Activated naive CD4-positive, alpha-beta T cell treated with anti-CD3 and anti-CD28 coated beads for 36 hours (primary cell): ENCODE measurements at places on chromosomes 12 and 14.

DNA sequence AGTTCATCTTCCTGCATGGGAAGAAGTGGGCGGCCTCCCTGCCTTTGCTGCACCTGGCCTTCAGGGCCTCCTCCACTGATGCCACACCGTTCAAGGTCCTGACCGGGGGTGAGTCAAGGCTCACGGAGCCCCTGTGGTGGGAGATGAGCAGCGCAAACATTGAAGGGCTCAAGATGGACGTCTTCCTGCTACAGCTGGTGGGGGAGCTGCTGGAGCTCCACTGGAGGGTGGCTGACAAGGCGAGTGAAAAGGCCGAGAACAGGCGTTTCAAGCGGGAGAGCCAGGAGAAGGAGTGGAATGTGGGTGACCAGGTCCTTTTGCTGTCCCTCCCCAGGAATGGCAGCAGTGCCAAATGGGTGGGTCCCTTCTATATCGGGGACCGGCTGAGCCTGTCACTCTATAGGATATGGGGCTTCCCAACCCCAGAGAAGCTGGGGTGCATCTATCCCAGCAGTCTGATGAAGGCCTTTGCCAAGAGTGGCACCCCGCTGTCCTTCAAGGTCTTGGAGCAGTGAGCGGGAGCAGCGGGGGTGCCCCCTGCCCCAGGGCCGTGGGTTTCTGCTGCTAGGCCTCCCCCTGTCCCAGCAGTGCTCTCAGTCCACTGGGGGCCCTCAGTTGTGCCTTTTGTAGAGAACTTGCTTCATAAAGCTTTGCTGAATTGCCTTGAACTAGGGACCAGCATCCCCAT, 12.4 kb downstream of the CBLN3 start:
- no peak for DNase-seq

GRCh38 chr12:44960423-44960822, 84.3 kb upstream of the NELL2 start:
- DNase-seq: no peak

- no peak for DNase-seq
Measured at GRCh38 chr14:24938593-24938992, 111.4 kb downstream of the STXBP6 start.

DNA sequence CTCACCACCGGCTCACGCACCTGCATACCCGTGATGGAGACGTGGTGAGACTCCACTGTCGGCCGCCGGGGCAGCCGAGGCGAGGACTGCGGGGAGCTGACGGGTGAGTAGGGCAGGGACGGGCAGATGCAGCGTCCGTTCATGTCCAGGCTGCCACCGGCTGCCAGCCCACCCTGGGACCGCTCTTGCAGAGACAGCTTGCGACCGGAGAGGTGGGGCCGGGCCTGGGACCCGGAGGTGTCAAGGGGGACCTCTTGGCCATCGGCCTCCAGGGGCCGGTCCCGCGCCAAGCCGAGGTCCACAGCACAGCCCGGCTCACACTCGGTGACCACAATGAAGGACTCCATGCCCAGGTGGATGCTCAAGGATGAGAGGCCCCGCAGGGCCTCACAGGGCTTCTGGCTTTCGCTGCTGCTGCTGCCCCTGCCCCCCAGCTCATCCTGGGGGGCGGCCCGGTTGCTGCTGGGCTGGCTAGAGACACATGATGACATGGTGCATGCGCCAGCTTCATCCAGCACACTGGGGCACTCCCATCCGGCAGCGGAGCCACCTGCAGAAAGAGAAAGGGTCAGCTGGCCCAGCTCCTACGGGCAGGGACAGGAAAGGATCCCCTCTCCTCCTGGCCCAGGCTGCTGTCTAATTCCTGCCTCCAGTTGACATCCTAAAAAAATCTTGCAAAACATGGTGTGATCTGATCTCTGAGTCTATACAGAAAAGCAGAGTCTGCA, 22.3 kb downstream of the CAMKK2 start:
- DNase-seq: no peak

DNA sequence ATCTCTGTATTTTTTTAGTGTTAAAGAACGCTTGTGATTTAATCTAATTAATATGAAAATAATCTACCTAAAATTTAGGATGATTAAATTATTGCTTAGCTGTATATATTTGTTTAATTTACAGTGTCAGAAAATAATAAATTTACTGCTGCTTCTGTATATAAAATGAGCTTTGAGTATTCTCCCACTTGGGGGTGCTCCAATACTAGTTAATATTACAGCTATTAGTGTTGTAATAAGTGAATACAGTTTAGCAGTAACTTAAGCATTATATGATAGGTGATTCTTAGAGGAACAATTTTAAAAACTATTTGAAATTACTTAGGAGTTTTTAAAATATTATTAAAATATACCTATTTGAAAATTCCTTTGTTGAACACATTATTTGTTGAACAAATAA, 62.2 kb downstream of the PAPOLA start:
- no peak for DNase-seq

GRCh38 chr12:124398578-124399227, 103.8 kb downstream of the RFLNA start:
- DNase-seq: no peak

GRCh38 chr12:62523619-62524018, 57.0 kb downstream of the MON2 start:
- no peak for DNase-seq

DNA sequence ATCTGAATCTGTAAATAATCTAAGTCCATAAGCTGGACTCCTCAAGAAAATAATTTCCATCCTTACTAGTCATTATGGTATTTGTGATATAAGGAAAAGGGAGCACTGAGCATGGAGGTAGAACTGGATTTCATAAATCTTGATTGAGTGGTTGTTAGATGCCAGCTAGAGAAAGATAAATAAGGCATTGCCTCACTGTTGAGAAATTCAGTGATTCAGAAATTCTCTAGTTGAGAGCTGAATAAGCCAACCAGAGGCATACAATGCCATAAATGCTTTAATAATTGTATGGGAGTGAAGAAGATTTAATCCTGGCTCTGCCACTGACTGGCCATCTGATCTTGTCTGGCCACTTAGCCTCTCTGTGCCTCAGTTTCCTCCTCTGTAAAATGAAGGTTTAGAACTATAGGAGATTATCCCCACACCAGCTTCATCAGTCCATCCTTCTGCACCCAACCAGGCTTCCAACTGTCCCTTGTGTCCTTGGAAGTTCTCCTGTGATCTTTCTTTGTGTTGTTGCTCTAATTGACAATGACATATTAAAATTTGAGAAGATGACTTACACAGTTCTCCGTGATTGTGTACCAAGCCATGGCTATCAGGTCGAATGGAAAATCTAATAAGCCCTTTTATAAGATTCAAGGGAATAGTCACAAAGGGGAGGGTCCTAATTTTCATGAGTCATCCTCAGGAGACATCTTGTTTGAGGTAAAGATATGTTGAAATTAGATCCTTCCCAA, 394.3 kb downstream of the EGLN3 start:
- DNase-seq: no peak

GRCh38 chr12:57343703-57344378, 87.0 kb downstream of the R3HDM2 start:
- peak; percentile 34 for DNase-seq

DNA sequence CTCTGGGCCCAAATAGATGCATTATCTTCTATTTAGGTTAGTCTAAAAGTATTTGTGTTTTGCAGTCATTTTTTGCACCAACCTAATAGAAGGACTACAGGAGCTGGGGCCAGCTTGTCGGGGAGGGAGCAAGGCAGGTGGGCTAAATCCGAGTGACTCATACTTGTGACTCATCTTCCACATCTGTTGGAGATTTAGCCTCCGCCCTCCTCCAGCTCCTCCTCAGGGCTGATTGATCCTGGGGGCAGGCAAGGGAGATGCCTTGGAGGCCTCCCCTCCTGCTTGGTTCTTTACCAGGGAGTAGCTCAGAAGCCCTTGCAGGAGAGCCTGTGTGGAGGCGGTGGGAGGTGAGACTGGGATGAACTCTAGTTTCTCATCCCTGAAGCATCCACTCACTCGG, 27.9 kb downstream of the RHOF start:
- DNase-seq: no peak

DNA sequence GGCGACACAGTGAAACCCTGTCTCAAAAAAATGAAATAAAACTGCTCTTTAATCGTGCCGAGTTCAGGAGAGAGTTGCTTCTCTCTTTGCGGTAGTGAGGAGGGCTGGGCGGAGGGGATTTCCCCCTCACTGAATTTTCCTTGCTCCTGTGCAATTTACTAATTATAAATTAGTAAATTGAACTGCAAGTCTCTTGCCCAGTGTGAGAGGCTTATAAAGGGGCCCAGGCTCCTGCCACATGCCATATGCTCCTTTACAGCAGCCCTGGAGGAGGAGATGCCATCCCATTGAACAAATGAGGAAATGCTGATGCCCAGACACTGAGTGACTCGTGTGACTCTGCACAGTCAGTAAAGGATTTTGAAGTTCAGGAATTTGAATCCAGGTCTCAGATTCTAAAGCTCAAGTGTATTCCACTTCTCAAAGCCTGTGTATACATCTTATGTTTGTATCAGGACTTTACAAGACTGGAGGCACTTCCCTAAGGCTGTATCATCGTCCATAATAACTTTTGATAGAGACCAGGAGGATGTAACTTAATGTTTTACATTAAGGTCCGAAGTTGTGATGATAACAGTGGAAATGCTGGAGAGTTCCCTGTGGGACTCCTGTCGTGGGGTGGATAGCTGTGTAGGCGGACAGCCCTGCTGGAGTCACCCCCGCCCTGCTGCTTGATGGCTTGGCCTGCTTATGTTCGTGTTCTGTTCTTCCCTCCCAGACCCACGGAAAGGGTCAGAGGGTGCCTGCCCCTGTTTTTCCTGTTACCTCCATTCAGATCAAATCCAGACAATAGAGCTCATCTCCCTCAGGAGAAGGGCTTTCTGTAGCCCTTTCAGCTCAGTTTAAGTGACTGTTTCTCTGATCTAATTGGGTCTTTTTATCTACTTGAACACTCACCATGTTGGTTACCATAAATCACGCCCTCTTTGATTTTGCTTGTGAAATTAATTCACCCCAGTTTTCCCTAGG, 13.9 kb downstream of the PELI2 start:
- no peak for DNase-seq

- no peak for DNase-seq
Measured at GRCh38 chr14:58963873-58964597, 224.4 kb upstream of the DAAM1 start.

DNA sequence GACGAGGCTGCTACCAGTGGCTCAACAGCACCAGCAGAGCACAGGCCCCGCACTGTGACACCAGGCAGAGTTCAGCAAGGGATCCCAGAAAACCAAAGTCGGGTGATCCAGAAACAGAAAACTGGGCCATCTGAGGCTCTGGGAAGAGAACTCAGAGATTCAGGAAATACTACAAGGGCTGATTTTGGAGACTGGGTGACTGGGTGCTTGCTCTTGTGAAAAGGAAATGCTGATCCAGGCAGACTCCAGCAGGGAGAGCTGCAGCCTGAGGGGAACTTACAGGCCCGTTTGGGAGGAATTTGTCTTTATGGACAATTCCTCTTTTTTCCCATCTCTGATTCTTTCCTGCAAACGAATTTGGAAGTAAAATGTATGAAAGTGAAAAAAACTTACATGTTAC, 28.2 kb downstream of the FOXN3 start:
- DNase-seq: no peak

DNA sequence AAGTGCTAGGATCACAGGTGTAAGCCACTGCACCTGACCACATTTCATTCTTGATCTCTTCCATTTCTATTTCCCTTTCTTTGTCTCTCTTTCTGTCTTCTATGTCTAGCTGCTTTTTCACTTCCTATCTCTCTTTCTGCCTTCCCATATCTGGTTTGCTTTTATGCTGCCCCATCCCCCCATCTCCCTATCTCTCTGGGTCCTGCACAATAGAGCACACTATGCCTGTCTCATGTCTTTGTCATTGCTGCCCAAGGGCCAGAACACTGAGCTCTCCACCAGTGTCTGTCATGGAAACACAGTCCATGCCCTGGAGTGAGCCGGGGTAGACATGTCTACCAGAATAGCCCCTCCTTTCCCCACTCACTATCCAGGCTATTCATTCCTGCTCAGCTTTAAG, 12.3 kb upstream of the RARG start:
- DNase-seq: no peak

GRCh38 chr12:62632411-62632918, 165.8 kb downstream of the MON2 start:
- no peak for DNase-seq

- DNase-seq: no peak
Measured at GRCh38 chr14:105378199-105378598, 20.1 kb upstream of the TEX22 start.

DNA sequence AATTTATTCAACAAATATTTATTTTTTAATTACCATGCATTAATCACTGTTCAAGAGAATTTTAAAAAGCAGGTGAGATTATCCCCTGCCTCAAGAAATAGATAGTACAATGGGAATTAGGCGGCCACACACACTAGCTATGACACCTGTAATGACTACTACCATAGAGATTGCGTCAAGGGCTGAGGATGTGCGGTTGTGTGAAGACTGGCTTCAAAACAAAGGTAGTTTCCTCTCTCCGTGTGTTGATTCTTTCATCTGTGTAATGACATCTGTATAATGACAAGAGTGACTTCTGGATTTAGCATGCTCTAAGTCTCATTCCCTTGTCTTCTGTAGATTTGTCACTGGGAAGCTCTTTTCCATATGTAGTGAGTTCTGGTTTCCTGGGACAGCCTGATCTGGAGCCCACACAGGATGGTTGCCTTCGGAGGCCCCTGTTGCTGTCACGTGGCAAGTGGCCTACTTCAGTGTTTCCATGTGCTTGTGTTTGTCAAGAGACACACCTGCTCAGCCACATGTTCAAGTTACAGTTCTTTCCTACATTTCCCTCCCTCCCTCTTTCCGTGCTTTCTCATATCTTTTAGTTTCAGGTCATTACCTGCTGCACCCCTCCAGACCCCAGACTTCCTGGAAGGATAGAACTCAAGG, 64.3 kb downstream of the GALNT8 start:
- DNase-seq: no peak

DNA sequence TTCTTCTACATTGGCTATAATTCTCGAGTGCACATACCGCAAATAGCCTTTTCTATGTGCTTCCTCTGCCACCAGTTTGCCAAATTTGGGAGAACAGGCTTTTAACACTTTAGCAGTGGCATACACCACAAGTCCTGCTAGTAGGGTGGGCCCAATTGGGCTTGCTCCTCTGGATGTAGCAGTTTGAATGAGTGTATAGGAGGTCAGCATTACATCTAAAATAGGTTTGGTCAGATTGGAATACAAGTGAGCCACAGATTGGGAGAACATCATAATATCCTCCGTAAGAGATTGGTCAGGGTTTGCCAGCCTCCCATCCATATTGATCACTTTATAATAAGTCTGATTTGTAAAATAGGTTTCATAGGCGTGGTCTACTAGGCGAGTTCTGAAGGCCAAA, 902 bp downstream of the ABCD2 start:
- peak; percentile 11 for DNase-seq

- DNase-seq: no peak
Measured at GRCh38 chr12:119012179-119012578, 30.8 kb downstream of the SRRM4 start.
